ENCODE measurements at places on chromosomes 7 and 10.
A peak's percentile ranks its signal among the peaks of the same experiment; 100 is the strongest.

DNA sequence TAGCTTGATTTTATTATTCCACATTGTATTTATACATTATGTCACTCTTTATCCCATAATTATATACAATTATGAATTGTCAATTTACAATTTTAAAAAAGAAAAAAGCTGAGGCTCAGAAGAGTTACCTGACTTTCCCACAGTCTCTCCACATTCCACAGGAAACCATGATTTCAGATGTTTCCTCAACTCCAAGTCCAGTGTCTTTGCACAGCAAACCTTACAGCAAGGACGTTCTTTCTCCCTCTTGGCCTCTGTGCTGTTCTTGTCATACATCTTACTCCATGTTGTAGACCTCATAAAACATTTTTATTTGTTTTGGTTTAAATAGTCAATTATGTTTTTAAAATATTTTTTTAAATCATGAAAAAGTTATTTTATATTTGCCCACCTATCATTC, 34.9 kb upstream of the GRB10 start:
- DNase-seq: no peak

DNA sequence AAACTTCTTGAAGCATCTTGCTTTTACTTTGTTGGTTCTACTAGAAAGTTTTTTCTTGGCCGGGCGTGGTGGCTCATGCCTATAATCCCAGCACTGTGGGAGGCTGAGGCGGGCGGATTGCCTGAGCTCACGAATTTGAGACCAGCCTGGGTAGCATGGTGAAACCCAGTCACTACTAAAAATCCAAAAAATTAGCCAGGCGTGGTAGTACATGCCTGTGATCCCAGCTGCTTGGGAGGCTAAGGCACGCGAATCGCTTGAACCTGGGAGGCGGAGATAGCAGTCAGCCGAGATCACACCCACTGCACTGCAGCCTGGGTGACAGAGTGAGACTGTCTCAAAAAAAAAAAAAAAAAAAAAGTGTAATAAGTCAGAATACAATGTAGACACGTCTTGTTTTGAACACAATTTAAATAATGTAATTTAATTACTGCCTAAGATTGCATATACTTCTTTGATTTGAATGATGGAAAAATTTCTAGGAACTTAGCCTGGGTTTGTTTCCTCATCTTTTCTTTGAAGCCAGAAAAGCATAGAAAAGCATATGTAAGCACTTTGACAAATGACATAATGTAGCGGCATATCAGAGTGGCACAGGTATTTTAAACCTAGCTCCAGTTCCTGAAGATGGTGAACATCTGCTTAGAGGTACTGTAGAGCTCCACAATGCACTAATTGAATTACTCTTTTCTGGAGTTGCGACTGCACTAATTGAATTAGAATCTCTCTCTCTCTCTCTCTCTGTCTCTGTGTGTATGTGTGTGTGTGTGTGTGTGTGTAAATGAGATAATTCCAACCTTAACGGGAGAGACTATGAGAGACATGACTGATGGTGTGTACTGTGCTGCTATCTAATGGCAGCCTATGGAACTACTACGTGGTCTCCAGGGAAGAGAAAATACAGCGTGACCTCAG, 87.8 kb downstream of the BTRC start:
- peak; percentile 43 for DNase-seq

GRCh38 chr10:100836891-100837290, 75.9 kb upstream of the SLF2 start:
- DNase-seq: no peak

DNA sequence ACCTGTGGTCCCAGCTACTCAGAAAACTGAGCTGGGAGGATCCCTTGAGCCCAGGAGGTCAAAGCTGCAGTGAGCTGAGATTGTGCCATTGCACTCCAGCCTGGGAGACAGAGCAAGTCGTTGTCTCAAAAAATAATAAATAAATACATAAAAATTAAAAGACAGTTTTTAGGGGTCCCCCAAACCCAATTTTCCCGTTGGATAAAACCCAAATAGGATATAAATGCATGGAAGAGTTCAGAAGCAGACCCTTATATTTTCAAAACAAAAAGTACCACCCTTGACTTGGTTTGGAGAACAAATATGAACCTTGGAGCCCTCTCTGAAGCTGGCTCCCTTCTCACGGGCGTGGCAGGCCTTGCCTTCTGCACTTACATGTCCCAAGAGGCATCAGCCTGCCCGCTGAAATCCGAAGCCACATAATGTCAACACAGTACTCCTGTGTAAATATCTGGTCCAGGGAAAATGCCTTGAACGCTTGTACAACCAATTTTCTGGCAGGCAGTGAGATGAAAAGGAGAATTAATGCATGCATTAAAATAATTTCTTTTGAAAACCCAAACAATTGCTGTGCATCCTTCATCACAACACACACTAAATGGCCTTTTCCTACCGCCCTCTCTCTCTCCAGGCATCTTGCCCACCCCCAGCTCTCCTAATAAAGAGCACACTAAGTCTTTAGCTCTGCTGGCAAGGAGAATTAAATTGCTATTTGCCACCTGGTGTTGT, 46.4 kb upstream of the PARD3 start:
- DNase-seq: no peak

GRCh38 chr10:4063717-4064116, 278.7 kb upstream of the KLF6 start:
- no peak for DNase-seq

DNA sequence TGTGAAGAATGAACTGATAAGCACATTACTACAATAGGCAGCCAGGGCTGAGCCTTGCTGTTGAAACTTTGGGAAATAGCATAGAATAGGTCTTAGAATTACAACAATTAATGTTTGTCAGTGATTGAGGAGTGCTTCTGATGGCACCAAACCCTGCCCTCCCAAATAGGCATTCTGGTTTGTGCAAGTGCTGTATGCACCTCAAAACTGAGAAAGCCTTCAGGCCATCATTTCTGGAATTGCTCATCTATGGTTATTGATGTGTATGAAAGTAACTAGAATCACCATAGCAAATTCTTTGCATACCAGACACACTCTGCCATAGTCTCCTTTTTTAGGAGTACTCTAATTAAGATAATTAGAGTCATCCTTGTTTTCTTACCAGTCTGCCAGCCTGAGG, 585.0 kb upstream of the MBL2 start:
- DNase-seq: no peak

- DNase-seq: no peak
These were observed 44.4 kb downstream of the LRRC4 start for GRCh38 chr7:127986581-127987521.

DNA sequence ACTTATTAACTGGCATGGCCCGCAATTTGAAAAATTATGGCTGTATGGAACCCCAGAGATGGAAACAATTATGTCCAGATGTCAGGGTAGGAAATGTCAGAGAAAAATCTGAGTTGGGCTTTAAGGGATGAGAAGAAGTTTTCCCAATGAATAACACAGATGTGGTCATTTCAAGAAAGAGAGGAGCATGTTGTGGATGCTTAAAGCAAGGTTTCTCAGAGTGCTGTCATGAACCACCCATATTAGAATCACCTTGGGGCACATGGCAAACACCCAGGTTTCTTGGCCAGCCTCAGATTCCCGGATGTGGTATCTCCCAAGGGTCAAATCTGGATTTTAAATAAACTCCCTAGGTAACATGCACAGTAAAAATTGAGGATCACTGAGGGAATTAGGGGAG, 43.6 kb downstream of the LAMB4 start:
- no peak for DNase-seq

DNA sequence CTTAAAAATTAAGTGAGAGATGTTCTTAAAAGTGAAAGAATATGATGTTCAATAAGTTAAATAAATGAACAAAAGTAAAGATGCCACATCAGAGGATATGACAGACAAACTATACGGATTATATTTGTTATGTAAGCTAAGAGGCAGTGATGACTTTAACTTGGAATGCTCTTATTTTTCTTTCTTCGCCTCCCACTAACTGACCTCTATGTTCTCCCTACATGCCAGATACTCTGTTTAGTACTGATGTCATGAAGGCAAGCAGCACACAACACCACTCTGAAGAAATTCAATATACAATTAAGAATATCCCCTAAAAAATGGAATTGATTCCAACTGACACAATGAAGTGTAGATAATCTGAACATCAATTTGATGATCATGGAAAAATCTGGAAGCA, 223.4 kb downstream of the DOCK4 start:
- DNase-seq: no peak

DNA sequence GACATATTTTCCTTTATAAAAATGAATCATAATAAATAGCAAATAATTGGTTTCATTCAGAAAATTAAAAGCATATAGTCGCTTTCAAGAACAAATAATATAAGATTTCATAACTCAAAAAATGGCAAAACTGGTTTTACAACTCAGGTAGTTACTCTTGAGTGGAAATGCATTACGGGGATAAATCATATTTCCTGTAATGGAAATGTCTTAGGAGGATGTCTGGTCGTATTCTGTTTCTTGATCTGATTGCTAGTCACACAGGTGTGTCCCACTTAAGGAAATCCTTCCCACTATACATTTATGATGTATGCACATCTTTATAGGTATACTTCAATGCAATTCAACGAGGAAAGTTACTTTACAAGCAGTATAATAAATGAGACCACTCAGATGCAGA, 20.7 kb downstream of the NRAP start:
- DNase-seq: no peak

DNA sequence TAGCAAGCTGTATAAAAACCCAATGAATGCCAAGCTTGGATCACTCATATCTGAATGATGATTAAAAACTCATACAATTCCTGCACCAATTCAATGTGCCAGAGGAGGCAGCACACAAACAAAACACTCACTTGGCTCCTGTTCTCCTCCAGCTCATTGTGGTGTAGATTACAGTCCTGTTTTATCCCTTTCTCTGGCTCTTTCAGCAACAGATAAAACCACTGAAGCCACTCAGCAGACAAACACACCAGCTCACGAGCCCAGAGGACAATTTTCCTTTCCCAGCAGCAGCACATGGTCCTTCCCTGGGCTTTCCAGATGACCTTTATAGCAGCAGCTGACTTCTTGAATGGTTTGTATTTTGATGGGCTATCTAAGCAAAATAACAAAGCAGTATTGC, 107.3 kb upstream of the STARD3NL start:
- DNase-seq: no peak

DNA sequence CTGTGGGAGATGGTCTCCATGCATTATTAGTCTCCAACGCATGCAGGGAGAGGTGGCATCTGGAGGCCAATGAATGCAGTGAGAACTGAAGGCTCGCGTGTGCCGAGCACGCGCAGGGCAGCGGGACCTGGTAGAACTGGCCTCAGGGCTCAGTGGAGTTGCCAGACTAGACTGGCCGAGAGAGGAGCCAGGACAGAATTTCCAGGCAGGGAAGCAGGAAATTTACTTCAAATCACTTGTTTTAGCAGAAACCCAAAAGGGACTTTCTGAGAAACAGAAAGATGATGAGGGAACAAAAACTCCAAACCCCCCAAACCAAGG, 311.0 kb upstream of the IMMP2L start:
- DNase-seq: no peak

DNA sequence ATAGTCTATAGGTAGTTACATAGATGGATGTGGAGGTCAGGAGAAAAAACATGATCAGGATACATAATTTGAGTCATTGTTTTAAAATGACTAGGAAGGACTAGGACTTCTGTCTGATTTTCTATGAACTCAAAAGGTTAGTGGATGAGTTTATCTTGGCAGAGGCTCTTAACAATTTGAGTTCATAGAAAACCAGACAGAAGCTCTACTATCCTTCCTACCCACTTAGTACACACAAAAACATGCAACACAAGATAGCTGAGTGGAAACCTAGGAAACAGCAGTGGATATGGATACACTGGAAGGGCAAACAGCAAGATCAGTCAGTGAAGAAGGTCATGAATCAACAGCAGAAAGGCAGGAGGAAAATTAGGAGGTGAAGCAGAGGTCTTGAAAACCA, 84.6 kb downstream of the VPS50 start:
- no peak for DNase-seq

DNA sequence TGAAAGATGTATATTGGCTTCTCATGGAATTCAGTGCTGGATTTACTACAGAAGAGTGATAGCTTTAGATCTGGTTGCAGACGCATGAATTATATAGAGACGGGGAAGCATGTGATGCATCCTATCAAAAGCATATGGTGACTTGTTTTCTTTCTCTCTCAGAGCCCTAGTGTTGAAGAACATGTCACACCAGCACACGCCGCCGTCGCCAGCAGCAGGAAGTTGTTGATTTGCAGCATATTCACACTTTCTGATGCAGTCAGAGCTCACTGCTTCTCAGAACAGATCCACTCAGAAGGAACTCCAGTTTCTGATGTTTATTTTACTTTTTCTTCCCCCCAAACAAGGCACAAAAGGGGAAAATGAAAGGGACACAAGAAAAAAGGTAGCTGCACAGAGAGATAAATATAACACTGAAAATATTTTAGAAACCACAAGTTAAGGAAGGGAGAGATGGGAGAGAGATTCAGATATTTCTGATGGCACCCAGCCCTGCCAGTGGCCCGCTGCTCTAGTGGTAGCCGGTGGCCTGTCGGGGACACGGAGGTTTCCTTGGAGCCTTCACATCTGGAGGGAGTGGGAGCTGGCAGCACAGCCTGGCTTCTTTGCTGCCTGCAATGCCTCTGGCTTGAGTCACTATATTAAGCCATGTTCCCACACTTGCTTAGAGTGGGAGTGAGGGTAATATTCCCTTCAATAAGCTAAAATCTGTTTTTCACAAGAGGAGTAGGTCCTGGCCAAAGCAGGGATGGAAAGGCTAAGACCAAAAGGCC, 123.2 kb downstream of the NRP1 start:
- DNase-seq: no peak

GRCh38 chr10:12835709-12836108, 165.8 kb downstream of the CCDC3 start:
- DNase-seq: no peak

DNA sequence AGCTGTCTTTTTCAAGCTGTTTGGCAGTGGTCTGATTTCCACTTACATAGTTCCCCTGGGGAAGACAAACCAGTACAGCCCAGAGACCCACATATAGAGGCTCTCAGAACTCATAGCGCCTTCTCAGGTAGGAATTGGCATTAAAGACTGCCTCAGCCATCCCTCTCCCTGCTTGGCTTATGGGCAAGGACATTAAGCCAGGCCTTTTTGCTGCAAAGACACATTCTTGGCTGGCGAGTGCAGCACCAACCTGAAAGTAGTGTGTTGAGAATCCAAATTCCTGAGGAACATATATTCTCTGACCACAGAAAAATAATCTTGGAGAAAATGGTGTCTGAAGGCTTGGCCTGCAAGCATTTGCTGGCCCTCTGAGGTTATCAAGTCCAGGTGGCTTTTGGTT, 39.2 kb upstream of the HPS1 start:
- no peak for DNase-seq

- DNase-seq: no peak
These were observed 900 bp downstream of the MKLN1 start for GRCh38 chr7:131328377-131329175.

- no peak for DNase-seq
These were observed 189.9 kb downstream of the MTERF1 start for GRCh38 chr7:91690541-91691070.

DNA sequence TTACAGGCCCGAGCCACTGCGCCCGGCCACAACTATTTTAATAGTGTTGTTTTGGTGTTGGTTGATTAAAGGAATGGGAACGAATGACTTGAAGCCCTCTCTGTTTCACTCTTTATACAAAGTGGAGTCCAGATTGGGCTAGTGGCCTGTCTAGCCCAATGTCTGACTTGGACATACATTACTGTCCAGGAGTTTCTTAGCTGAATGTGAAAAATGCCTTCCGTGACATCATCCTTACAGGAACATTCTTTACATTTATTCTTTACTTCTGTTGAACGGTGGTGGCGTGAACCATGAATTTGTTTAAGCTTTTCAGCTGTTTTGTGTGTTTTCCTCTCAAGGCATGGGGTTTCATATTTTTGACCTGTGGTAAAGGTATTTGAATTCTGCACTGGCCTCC, 67.9 kb downstream of the DAGLB start:
- DNase-seq: no peak
